Activated naive CD4-positive, alpha-beta T cell treated with anti-CD3 and anti-CD28 coated beads, Interleukin-2, amount 50 U/mL, for 72 hours (primary cell): ENCODE measurements at places on chromosomes 6 and 20. TPM values are rescaled to one million over a fixed set of nuclear protein-coding genes. Genes with fewer than 3 reads are reported as not detected.

Gene CYP24A1
- not detected for total RNA-seq

Gene RSPO3
- not detected for total RNA-seq

Gene TGM2
- 0.10 TPM for total RNA-seq

Gene GPX5
- total RNA-seq: not detected

Gene ZNF311
- 0.16 TPM for total RNA-seq

Gene AAR2
- 21.8 TPM for total RNA-seq
